ENCODE measurements at places on chromosomes 12 and 14.

GRCh38 chr14:102754370-102755262, 22.6 kb upstream of the TRAF3 start:
- DNase-seq = no peak

- no peak for DNase-seq
Measured at GRCh38 chr12:54374562-54375258, 9.8 kb downstream of the ZNF385A start.

GRCh38 chr12:46160101-46160980, 108.5 kb downstream of the SLC38A1 start:
- no peak for DNase-seq

- DNase-seq = no peak
Measured at GRCh38 chr14:71327691-71328090, 420.4 kb downstream of the PCNX1 start.

DNA sequence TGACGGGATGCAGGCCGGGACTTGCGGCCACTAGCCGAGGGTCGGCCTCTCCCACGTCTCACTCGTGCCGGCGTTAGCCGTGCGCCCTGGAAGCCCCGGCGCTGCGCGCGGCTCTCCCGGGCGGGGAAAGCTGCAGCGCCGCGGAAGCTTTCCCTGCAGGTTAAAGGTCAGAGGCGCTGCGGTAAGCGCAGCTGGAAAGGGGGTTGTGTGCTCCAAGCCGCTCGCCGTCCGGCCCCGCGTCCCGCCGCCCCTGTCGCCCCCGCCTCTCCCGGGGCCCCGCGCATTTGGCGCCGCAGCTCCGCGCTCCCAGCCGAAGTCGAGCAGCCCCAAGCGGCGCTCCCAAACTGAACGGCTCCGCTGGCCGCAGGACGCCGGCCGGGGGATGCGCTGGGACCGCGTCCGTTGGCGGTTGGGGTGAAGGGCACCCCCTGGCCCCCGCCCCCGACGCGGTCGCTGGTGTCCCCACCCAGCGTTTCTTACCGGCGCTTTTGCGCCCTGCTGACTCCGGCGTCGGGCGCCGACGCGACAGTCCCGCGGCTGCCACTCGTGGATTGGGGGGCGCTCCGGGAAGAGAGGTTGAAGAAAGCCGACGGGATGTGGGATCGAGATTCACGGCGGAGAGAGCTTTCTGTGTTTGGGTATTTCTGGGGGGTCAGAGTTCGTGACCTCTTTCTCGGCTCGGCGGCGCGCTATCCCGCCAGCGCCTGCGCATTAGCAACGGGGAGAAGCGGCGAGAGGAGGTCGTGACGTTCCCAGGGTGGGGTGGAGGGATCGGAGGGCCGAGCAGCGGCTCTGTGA, at the start of gene NR2C1:
NR2C1 (minus strand) TSS at position 719 of the 798 bp plus-strand sequence. CDS start 6,234 bp downstream, outside the sequence.
- peak; percentile 92 for DNase-seq

DNA sequence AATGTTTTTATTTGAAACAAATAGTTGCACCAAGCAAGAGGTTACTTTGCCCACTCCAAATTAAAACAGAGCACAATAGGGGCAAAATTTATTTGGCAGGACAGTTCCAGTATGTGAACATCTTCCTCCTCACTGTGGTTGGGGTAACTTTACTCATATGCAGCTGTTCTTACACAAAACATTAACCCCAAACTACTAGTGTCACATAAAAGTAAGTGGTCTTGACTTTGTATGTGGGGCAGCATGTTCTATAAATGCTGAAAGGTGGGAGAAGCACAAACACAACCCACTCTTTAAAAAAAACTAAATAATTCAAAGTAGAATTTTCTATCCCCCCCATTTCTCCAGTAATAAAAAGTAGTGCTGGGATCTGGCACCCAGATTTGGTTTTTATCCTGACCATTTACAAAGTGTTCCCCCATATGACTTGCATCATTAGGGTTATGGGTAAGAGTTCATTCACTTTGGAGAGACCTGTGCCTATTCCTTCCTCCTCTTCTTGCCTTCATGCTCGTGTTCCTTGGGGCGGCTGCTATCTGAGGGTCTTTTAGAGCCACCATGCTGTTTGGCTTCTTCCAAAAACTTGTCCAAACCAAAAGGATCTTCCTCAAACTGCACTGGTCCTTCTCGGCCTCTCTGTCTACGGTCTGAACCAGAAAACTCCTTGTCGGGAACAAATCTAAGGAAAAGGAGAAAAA, 9.9 kb downstream of the SLIRP start:
- DNase-seq = no peak

DNA sequence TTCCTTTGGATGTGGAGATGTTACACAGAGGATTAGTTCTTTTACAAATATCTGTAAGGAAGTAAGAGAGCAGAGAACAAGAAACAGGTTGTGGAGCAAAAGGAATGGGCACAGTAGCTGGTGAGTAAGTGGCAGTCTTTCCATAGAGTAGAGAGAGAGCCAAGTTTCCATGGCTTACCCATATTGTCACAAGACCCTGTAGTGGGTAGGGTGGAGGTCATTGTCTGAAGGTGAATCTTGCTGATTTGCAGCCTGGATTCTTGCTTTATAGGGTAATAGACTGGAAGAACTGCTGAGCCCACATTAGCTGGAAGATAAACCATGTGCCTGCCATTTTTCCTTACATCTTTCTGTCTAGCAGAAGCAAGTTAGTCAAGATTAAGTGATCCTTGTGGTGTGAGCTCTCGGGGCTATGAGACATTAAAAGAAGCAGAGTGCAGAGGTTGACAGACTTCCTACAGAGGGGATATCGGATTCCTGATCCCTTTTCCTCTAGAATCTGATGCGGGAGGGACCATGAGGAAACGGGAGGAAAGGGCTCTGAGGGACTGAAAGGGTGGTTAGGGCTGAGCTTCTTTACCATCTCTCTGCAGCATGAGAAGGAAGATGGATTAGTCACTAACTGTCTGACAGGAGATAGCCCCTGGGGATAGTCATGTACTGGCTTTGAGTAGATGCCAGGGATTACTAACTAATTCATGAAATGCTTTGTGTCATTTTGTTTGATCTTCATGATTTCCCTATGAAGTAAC, 44.0 kb upstream of the LRTM2 start:
- DNase-seq = no peak

GRCh38 chr12:55742719-55743405, at the start of gene GDF11:
GDF11 (plus strand) TSS chr12:55743122; CDS start chr12:55743317, 195 bp downstream.
- DNase-seq = peak; percentile 84

- DNase-seq = no peak
Measured at GRCh38 chr12:53857666-53858065, 81.0 kb upstream of the HOXC13 start.

DNA sequence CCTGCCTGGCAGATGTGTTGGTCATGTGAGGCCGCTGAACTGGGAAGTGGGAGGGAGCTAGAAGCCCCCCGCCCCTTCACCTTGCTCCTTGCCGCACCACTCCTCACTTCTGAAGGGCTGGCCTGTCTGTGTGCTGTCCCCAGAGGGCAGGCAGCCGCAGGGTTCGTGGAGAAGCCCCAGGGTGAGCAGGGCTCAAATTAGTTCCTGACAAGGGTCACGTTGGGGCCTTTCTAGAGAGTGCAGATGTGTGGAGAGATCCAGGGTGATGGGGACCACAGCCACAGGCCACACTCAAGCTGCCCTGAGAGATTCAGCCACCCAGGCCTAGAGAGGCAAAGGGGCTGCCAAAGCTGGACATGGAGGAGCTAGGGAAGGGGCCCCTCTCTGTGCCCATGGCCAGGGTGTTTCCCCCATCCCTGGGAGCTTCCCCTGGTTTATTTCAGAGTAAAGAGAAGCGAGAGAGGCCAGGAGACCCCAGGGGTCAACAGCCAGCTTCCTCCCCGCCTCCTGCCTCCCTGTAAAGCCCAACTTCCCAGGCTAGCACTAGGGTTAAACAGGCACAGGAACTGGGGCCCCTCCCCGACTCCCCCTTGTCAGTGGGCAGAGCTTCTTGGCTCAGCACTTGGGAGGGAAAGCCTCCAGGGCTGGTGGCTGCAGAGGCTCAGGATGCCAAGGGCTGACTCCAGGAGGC, 16.2 kb downstream of the SLC25A29 start:
- DNase-seq = no peak

DNA sequence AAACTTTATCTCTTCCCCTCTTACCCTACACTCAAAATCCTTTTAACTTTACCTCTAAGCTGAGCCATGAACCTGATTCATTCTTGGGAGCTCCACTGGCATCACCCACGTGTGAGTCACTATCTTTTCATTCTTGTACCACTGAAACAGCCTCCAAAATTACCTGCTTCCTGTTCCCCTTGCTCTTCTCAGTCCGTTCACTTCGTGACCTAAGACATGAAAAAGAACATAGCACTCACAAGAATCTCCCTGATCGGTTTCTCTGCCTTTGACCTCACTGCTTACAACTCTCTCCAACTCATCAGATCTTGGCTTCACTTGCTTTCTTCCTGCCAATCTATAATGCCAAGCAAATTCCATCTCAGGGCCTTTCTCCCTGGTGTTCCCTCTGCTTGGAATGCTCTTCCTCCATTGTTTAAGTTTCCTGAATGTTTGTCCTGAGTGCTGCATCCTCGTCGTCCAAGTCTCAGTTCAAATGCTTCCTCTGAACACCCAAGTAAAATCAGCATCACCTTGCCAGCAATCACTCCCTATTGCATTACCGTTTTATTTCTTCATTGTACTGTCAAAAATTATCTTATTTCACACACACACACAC, 9.2 kb downstream of the GLIPR1 start:
- no peak for DNase-seq

GRCh38 chr14:83291714-83292113, 1758.1 kb upstream of the SEL1L start:
- DNase-seq = no peak

DNA sequence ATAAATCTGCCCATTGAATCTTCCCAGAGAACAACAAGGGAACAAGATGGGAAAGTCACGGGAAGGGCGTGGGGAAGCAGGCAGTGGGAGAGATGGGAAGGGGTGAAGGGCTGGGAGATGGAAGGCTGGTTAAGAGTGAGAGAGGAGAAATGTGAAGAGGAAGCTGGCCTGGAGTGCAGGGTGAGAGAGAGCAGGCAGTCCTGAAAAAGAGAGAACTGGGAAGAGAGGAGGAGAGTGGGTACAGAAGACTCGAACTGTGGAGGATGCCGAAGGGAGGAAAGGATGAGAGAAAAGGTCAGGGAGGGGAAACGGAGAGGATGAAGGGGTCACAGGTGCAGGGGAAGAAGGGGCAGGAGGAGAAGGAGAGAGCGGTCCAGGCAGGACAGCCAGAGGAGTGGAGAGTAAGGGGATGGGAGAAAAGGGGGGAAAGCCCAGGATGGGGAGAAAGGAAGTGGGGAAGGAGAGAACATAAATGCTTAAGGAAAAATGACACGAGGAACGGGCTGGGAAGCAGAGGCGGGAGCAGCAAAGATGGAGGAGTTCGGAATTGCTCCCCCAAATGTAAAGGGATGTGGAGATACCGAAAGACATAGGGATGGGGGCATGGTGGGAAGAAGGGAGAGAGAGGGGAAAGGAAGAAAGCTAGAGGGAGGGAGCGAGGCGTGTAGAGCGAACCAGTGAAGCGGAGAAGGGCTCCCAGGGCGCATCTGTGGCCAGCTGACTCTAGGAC, 1.2 kb downstream of the PIANP start:
- DNase-seq = no peak

- no peak for DNase-seq
Measured at GRCh38 chr14:52240623-52241022, 26.9 kb upstream of the PTGDR start.

DNA sequence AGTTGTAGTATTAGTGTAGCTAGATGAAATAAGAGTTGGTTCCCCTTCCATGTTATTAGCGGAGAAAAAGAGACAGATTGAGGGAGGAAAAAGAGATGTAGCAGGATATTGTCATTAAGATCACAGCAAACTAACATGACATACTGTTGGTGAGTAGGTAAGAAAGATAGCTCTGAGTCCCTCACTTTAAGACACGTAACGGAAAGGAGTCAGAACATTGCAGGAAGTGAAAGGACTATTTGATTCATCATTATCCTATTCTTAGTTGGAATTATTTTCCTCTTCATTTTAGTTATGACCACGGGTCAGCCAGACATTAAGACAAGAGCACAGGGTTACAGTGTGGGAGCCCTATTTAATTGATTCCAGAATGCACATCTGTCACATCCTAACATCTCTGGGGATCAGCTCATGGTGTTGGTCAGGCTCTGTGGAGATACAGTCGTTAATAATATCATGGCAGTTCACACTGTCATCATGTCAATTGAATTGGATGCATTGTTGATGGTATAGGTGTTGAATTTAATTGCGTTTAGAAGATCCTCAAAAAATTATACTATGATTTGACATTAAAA, 55.0 kb downstream of the TMX1 start:
- no peak for DNase-seq

- no peak for DNase-seq
Measured at GRCh38 chr12:65891219-65891618, 66.9 kb downstream of the HMGA2 start.

DNA sequence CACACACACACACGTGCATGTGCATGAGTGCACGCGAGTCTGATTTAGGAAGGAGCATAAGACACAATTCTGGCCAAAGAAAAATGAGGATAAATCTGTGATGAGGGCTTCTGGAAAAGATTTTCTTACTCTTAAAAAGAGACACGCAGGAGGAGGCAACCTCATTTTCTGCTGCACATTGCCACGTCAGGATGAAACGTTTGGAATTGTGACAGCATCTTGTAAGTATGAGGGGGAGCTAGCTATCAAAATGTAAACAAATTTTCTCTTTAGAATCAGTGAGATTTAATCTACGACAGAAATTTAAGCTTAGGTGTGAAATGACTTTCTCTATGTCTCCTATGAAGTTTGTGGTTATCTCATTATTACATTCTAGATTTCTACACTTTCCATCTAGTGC, 31.1 kb upstream of the NUBPL start:
- DNase-seq = no peak

GRCh38 chr12:2640281-2640680, 154.5 kb upstream of the FKBP4 start:
- no peak for DNase-seq

GRCh38 chr12:62562846-62563245, 96.2 kb downstream of the MON2 start:
- DNase-seq = no peak

DNA sequence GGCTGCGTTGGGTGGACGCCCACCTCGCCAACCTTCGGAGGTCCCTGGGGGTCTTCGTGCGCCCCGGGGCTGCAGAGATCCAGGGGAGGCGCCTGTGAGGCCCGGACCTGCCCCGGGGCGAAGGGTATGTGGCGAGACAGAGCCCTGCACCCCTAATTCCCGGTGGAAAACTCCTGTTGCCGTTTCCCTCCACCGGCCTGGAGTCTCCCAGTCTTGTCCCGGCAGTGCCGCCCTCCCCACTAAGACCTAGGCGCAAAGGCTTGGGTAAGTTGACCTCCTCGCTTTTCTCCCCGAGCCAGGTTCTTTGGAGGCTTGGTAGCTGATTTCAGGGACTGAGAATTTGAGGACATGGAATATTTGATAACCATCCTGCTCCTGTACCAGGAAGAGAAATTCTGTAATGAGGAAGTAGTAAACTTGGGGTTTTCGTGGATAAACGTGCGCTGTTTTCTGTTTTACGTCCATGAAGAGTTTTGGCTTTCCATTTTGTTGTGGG, 530 bp downstream of the APAF1 start:
- peak; percentile 38 for DNase-seq

Measured in NCI-H526 (cell line).